NCI-H1694 treated with DMSO at 0.1 percent for 48 hours (cell line): ENCODE measurements at places on chromosomes 1 and 21.

DNA sequence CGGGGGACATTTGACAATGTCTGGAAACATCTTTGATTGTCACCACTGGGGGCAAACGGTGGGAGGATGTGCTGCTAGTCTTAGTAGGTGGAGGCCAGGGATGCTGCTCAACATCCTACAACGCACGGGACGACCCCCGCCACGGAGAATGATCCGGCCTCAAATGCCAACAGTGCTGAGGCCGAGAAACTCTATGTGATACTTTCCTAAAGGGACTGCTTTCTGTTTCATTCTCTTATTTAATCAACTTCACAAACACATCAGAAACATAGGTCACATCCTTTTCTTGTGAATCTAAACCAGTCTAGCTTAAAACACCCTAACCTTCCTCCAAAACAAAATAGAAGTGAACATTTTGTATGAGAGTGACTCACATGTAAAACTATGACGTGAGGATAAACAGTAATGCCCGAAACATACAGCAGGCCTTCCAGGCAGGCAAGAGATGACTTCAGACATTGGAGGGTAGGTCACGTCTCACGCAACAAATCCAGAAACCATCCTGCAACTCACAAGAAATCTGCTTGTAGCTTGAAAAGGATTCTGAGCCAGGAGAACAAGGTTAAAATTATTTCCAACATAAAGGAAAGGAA is 37.2 kb upstream of the ETS2 start:
- no peak for DNase-seq

- DNase-seq, result no peak
Observed at GRCh38 chr1:34278211-34278610, 101.5 kb downstream of the C1orf94 start.

DNA sequence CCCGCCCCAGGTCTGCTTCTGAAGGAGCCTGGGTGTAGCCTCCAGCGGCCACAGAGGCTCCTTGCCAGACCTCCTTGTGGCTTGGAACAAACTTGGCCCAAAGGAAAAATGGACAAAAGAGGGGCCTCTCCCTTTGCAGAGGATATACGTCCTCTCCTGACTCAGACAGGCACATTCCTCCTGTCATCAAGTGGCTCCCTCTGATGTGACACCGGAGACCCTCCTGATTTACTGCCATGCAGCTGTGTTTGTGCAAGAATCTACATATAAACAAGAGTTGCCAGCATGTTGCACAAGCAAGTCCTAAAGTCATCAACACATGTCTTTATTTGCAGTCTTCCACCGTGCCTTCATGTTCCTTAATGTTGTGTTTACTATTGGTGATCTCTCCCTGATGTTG is 54.1 kb upstream of the F3 start:
- no peak for DNase-seq

DNA sequence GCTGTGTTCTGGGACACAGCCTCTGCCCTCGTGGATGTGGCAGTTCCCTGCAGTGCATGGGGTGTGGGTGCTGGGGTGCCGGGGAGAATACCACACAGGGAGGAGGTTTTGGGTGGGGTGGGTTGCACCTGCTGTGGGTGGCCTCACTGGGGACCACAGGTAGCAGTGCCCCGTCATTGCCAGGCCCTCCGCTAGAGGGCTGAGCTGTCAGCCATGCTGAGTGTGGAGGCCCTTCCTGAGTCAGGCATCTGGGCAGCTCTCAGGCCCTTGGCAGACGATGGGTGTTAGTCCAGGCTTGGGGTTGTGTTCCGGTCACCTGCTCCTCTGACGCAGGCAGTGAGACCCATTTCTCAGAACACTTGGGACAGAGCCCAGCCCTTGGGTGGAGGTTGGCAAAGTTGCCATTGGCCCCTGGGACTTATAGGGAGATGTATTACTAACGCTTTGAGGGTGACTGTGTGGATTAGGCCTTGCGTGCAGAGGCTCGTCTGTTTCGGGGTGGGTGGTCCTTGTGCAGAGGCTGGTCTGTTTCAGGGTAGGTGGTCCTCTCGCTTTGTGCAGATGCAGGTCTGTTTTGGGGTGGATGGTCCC is 23.9 kb downstream of the PCNT start:
- no peak for DNase-seq

DNA sequence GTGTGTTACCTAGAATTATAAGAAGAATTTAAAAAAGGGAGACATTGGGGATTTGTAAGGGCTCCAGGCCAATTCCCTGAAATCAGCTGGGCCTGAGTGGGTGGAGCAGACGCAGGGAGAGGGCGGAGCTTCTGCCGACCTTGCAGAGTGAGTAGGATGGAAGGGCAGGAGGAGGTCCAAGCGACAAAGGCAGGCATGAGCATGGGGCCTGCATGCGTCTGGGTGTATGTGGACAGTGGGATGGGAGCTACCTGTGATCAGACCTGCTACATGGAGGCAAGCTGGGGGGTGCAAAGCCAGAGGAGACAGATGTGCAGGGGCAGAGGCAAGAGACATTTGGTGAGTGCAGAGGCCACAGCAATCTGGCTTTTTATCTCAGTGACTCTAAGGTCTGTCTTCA is 105.3 kb upstream of the OLIG2 start:
- DNase-seq, result no peak
